ENCODE measurements at places on chromosomes 5 and 9.

DNA sequence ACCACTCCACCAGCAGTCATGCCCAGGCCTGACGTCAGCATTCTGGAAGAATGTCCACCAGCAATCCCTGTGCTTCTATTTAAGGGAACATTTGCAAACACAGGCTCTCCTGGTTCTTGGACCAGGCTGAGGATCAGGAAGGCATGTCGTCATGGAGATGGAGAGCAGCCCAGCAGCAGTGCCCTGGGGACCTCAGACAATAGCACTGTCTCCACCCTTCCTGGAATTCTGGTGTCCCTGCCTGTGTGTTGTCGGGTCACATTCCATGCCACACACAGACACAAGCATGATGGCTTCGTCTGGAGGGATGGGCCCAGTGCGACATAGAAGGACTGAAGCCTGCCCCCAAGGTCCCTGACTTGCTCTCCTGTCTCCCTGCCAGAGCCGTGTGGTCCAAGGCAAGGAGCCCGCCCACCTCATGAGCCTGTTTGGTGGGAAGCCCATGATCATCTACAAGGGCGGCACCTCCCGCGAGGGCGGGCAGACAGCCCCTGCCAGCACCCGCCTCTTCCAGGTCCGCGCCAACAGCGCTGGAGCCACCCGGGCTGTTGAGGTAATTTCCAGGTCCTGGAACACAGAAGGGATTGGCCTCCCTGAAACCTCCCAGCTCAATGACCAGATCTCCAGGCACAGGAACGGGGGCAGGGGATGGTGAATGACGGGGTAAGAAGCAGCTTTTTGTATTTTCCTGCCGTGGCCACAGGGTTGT, 43.8 kb downstream of the STOM start:
- ATAC-seq = no peak

DNA sequence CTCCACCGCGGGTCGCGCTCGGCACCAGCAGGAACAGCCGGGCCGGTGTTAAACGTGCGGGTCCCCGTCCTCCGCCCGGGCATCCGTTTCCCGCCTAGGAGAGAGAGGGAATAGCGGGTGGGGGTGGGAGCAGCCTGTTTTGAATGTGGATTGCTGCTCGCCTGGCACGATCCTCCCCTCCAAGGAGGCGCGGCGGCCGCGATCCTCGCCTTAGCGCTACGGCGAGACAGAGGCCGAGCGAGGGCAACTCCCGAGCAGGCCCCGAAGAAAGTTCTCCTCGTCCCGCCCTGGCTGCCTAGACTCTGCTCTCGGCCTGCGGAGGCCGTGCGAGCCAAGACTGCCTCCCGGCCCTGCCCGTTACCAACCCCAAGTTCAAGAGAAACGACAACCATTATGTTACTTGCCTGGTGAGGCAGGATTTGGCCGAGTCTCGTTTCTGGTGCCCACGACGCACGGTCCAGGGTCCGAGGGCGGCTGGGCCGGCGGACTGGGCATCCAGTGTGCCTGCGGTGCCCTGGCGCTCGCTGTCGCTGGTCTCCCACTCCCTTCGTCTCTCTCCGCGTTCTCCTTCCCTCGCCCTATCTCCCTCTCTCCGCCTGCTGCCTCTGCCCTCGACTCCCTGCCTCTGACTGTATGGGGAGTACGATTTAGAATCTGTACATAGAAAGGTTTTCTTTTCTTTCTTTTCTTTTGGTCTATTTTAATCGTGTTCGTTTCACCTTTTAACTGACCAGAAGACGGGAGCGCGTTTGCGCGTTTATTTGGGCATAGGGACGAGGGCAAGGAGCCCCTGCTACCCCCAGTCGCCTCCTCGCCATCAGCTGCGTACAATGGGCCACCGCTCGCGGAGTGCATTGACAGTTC, 724 bp downstream of the NR2F1-AS1 start:
- no peak for ATAC-seq

- no peak for ATAC-seq
Measured at GRCh38 chr9:27371382-27371781, 74.4 kb upstream of the EQTN start.

DNA sequence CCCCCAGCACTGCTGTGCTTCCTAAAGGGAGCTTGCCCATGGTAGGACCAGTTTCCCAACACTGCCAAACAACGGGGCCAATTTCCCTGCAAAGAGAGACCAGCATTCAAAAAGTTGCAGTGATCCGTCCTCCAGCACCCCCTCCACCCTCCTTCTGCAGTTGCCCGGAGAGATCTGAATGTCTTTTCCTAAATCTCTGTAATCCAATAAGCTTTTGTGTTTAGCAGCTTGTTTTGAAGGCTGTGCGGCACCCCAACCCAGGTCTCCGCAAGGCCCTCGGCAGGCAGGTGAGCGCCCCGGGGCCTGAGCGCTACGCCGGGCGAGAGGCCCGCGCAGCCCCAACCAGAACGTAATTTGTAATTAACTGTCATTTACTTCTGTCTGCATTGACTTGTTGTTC, 366.9 kb upstream of the IRX2 start:
- ATAC-seq = no peak

DNA sequence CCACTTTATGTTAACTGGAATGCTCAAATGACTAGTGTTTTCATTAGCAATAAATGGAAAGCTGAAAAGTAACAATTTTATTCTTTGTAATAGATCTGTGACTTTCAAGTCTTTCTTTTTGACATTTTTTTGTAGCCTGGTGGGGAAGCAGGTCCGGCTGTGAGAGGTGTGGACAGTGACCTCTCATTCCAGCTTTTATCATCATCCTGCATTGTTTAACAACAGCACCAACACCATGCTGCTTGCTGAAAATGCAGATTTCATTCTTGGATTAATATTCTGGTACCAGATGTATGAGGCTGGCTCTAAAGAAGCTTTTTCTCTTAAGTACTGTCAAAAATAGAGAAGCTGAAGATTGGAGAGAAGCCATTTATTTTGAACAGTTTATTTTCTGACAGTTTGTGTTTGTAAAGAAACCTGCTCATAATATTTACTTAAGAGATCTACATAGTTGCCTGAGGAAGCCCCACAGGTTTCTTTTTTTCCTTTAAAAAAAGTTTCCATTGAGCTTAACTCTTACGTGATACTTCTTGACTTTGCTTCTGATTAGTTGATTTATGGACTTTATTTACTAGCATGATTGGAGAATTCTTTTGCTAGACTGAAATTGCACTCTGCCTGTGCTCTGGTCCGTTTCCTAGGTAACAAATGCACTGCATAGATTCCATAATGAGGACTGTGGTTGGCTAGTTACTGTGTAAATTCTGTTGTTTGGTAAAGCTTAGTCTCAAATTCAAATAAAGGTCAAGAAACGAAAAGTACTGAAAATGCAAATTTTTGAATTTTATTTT, 3.4 kb downstream of the KIAA1958 start:
- ATAC-seq = no peak

DNA sequence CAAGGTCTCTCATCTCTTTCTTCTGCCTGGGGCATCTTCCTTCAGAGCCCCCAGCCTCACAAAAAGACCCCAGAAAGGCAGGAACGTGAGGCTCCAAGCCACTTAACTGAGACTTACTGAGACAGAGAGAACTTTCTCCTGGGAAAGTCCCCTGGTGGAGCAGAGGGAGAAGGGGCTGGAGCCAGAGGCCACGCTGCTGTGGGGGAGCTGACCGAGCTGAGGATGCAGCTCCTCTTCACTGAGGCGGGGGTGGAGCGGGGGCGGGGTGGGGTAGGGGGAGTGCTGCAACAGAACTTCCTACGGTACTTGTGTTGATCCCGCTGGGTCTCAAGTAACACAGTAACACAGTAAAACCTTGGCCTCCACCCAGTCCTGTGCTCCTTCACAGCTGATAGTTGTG, 204.0 kb downstream of the FSTL4 start:
- ATAC-seq = no peak

All from activated CD4-positive, CD25-positive, alpha-beta regulatory T cell treated with anti-CD3 and anti-CD28 coated beads, Interleukin-2, amount 50 U/mL, for 24 hours (primary cell).